ENCODE measurements at places on chromosomes 3 and 15.

DNA sequence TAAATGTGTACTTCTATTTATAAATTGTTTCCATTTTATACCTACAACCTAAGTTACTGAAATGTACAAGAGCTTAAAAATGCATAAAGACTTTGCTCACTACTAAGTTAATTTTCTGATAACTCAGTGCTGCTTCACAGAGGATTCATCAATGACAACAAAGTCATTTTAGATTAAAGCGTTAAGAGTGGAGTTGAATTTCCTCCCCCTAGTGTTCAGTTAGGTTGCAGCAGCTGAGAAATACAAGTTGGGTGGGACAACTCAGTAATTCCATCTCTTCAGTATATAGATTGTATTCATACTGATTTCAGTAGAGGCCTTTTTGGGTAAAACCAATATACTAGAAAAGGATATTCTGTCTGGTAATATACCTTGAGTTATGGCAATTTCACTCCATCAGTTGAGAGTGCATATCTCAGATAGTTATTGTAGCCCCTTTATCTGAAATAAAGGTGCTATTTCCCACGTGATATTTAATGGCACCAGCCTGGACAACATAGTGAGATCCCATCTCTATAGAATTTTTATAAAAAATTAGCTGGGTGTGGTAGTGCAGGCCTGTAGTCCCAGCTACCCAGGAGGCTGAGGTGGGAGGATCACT is 6.9 kb upstream of the RPL35A start:
- no peak for DNase-seq

DNA sequence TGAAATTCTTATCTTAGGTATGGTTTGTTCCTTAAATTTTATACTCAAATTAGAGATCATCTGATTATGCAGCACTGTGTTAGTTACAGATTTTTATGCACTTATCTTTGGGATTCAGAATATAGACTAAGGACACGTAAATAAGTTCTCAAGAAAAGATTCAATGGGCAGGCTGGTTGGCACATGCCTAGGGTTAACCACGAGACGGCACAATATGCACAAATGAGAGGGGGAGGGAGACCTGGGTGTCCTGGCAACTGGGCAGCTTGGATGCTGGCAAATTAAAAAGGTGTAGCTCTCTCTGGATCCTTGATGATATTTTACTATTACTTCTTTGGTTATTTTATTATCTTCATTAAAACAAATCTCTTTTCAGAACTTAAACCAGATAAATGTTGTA is 672 bp downstream of the AADAC start:
- DNase-seq: no peak

DNA sequence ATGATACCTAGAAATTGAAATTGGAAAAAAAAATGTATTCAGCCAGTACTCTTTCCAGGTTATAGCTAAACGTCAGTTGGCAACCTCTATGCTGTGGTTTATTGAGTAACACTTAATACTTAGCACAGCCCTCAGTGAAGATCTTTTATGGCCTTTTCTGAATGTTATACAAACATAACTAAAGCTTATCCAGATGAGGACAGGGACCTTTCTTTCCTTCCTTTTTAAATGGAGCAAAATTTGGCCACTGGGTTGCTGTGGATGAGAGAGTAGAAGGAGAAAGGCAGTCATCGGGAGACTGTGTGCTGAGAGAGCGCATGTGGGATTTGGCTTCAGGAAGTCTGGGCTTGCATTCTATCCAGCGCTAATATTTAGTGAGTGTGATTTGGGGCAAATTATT is 36.1 kb downstream of the IGF1R start:
- no peak for DNase-seq

- DNase-seq: no peak
Measured at GRCh38 chr3:167772992-167773391, 37.5 kb downstream of the SERPINI1 start.

- DNase-seq: no peak
Measured at GRCh38 chr15:62492900-62493299, 327.8 kb upstream of the C2CD4B start.

DNA sequence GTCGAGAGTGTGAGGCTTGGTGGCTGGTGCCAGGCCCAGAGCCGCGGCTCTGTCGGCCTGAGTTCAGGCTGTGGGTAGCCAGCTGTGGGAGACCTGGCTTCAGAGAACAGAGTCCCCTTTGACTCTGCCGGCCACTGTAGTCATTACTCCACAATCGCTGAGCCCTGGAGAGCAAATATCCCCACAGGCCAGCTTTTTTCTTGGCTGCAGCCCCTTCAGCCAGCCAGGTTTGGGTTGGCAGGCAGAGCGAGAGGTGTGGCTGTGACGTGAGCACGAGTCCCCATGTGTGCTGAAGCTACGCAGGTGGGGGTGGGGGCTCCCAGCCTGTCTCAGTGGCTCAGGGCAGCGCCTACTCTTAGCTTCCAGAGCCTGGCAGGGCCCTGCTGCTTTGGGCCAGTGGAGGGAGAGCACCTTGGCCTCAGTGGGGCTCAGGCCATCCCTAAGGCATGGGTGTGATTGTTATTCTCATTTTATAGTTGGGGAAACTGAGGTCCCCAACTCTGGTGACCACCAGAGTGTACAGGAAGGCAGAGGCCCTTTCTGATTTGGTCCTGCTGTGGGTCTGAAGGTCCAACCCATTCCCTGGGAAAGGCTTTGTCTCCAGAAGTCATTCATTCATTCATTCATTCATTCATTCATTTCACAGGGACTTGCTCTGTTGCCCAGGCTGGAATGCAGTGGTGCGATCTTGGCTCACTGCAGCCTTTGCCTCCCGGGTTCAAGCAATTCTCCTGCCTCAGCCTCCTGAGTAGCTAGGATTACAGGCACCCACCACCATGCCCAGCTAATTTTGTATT is 45.7 kb upstream of the LCTL start:
- peak; percentile 52 for DNase-seq

- DNase-seq: no peak
Measured at GRCh38 chr15:98560338-98560737, 88.0 kb upstream of the IGF1R start.

- no peak for DNase-seq
Measured at GRCh38 chr15:53548236-53548635, 211.2 kb downstream of the WDR72 start.
